ENCODE measurements at places on chromosomes 7 and 10.

DNA sequence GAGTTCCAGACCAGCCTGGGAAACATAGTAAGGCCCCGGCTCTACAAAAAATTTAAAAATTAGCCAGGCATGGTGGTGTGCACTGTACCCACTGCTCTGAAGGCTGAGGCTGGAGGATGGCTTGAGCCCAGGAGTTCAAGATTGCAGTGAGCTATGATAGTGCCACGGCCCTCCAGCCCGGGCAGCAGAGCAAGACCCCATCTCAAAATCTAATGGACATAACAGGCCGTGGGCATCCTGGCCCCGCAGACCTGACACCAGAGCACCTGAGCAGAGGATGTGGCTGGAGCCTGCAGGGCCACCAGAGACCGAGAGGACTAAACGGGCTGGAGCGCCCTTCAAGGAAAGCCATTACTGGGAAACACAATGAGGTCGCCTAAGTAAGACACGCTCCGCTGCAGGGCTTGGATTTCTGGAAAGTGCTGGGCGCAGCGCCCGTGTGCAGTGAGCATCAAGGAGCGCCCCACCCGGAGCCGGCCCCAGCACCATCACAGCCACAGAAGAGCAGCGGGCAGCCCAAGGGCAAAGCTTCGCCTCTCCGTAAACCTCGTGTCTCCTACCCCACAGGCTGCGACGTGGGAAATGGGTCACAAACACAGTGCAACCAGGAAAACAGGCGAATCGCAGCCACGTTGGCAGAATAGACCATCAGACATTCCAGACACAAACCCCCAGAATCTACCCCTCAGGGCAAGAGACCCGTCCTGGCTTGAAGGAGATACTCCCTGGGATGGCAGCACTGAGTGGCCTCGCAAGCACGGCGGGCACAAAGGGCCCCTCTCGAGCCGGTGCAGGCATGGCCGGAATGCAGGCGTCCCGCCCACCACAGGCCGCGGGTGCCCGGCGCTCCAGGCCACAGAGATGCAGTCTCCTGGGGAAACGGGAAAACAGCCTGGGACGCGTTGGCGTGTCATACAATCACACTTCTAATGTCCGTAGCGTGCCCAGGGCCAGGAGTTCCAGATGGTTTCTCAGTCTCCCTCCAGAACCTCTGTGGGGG lies 4.9 kb downstream of the RADIL start:
- no peak for DNase-seq

DNA sequence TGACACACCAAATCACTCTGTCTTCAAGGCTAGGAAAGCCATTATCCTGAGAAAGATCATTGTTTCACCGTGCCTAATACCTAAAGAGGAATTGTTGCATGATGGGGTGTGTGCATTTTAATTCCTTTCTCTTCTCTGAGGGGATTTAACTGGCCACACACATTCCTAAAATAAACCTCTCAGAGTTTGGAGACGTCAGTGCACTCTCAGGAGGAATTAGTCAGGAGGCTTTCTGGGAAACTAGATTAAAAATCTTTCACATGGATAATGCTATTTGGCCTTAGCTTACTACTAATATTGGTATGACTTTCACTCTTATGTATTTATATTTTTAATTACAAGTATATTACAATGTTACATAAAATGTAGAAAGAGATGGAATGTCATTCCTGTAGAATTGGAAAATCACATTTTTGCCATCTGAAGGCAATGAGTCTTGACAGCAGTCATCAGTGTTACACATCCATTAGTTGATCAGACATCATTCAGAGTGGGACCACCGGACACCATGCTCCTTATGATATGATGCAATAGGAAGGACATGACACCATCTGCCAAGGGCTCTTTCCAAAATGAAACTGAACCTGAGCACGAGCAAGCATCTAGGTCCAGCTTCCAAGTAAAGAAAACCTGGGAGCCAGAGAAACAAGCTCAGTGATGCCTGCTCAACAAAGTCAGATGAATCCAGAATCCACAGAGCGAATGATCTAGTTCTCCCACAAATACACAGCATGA lies 43.1 kb upstream of the TMEM273 start:
- DNase-seq, result no peak

GRCh38 chr7:100080907-100081534 lies 502 bp downstream of the ZNF3 start:
- DNase-seq, result no peak

DNA sequence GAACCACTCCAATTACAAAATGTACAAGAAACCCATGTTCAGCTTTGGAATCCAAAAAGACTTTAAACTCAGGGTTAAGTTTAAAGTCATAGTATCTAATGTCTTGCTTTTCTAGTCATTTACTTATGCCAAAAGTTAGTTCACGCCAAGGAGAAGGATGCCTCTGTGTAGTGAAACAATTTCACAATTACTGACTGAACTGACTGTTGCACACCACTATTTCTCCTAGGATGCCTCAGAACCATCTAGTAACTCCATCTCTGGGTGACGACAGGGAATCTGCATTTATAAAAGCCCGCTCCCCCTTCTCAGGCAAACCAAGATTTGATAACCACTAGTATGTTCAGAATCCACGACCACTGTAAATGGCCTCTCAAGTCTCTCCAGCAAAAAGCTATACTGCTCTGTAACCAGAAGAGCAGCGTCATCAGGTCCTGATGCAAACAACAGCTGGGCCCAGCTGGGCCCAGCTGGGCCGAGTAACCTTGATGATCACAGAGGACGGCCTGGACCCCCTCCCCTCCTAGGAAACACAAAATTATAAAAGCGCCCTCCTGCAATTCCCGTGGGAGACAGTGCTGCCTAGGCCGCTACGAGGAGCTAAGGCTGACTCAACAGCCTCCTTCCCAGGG lies 680 bp upstream of the ADO start:
- DNase-seq, result no peak

DNA sequence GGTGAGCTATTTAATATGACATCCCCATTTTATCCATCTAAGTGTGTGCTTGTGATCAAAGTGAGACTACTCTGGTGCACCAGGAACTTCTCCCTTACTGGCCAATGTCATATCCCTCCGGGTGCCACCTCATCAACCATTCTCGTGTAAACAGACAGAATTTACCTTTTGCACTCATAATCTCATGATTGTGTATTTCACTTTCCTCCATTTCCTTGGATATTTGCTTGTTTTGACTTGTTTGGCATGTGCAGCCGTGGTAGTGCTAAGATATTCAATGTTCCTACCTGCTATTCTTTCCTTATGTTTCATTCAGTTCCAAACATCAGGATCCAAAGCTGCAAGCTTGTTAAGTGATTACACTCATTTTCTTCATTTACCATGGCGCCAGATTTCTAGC lies 280.5 kb upstream of the SP8 start:
- DNase-seq, result no peak

DNA sequence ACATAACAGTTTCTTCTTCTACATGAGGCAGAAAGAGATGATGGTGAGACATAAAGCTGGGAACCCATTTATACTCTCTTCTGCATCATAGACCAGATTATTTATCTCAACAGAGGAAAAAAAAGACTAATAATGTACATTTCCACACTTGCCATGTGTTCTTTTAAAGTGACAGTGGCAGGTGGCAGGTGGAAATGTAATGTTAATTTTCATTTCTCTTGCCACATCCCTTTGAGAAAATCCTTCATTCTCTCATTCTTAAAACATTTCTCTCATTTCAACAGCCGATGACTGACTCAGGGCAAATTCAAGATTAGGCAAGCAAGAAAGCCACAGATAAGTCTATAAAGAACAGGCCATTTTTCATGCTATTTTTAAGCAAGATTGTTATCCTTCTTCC lies 635.6 kb upstream of the SORCS1 start:
- DNase-seq, result no peak

DNA sequence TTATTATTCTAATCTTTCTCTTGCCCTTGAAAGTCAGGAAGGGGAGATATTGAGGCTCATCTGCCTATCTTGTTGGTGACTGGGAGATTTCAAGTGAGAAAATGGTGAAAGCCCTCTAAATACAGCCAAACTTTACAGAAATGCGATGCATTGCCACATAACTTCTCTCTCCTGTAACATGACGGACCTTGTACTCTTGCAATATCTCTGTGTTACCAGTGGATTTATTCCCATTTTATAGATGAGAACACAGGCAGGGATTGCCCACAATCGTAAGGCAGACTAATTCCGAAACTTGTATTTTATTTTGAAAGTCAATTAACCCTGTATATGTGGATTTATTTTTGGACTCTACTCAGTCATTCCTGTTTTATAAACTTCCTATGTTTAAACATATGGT lies 57.3 kb upstream of the MPP7 start:
- DNase-seq, result no peak

DNA sequence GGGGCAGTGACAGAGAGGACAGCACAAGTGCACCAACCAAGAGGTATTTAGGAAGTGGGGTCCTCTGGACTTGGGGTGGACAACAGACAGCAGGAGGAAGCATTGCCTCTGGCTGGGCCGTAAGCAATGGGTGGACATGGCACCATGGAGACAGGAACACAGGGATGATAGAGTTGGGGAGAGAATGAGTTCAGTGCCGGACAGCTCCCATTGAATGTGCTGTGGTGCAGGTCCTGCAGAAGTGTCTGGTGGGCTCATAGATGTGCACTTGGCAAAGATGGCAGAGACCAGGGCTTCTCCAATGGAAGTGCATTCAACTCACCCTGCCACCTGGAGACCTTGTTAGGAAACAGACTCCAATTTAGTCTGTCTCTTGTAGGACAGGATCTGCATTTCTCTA lies 341.5 kb upstream of the ZMIZ1 start:
- no peak for DNase-seq

- DNase-seq, result no peak
These were observed 108.2 kb downstream of the INPP5A start for GRCh38 chr10:132645630-132646442.

DNA sequence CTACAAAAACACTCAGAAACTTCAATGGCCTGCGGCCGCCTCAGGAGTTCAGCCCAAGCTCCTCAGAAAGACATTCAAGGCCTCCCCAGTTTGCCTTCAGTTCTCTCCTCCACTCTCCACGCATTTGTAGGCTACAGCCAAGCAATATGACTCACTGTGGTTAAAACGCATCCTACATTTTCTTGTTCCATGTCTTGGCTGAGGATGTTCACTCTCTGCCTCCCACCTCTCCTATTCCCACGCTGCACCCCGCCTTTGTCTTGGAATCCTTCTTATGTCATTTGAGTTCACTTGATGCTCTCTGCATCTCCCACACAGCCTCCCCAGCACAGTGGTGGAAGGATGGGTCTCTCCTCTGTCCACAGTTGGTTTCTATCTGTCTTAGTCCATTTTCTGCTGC lies 184.8 kb downstream of the NPSR1 start:
- DNase-seq, result no peak

- no peak for DNase-seq
These were observed 76.7 kb upstream of the MKX start for GRCh38 chr10:27822301-27822700.

- no peak for DNase-seq
These were observed 16.6 kb upstream of the CAMK1D start for GRCh38 chr10:12332572-12333379.

All from HS-5 (cell line).